ENCODE measurements at places on chromosomes 16 and 17.

DNA sequence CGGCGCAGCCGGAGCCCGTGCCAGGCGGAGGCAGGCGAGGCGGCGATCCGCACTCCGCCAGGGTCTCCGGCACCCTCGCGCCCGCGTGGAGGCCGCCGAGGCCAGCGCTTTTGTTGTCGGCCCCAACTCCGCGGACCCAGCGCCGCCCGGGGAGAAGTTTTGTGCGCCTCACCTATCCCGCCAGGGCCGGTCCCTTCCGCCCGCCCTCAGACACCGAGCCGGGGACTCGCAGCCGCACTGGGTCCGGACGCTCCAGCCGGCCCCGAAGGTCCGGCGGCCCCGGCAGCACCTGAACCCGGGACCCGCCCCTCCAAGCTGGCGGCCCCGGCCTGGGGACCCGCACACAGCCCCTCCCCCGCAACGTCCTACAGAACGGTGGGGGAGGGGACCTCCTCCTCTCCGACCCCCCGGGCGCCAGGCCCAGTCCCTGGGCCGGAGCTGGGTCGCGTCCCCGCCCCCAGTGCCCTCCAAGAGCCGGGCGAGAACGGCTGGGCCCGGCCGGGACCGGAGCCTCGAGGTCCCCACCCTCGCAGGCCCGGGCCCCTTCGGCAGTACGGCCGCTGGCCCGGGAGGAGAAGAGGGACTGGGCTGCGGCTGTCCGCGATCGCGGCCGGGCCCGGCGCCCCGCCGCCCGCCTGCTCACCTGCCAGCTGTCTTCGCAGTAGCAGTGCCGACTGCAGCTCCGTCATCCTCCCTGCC lies 698 bp downstream of the UBE2G1 start:
- DNase-seq: no peak

DNA sequence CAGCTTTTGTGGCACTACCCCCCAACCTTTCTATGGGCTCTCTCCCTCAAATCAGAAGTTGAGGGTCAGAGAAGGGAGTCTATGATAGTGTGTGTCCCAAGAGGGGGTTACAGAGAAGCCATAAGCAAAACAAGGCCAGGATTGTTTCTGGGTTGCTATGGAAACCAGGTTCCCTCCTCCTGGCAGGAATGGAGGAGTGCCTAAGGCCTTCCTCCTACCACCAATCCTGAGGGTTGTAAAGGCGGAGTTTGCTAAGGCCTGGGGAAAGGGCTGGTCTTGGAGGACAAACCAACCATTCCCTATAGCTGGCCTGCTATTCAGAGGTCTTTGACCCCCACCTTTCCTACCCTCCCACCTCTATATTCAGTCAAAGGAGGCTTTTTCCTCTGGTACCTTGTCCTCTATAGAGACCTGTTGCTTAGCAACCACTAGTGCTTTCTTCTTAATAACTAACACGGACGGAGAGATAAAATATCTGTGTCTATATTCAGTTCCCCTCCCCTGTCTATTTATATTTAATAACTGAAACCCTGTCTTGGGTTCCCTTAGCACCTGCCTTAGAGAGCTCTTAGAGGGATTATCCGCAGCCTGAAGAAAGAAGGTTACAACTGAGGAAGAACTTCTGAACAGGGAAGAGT lies 43.4 kb downstream of the NEUROD2 start:
- DNase-seq: no peak

- peak; percentile 23 for DNase-seq
Observed at GRCh38 chr17:1649844-1650501, at the start of gene RILP. TSS of gene RILP (minus strand) at chr17:1649866. CDS start at chr17:1649804, 62 bp downstream.

GRCh38 chr17:61409301-61410112 lies 9.9 kb downstream of the TBX2 start:
- DNase-seq: peak; percentile 44

DNA sequence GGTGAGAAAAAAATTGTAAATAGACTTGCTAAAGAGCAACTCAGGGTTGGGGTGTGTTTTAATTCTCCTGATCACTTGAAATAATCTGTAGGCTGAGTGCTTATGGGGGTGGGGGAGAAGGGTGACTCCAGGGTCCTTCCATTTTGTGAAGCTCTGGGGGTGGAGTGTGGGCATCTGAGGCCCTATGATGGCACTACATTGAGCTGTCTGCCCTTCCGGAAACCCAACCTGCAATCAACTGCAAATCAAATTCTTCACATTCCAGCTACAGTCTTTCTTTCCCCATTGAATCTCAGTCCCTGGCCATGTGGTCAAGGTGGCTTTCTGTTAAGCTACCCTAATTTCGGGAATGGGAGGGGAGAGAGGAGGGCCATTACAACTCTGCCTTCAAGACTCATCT lies 6.0 kb upstream of the CDC6 start:
- DNase-seq: no peak

DNA sequence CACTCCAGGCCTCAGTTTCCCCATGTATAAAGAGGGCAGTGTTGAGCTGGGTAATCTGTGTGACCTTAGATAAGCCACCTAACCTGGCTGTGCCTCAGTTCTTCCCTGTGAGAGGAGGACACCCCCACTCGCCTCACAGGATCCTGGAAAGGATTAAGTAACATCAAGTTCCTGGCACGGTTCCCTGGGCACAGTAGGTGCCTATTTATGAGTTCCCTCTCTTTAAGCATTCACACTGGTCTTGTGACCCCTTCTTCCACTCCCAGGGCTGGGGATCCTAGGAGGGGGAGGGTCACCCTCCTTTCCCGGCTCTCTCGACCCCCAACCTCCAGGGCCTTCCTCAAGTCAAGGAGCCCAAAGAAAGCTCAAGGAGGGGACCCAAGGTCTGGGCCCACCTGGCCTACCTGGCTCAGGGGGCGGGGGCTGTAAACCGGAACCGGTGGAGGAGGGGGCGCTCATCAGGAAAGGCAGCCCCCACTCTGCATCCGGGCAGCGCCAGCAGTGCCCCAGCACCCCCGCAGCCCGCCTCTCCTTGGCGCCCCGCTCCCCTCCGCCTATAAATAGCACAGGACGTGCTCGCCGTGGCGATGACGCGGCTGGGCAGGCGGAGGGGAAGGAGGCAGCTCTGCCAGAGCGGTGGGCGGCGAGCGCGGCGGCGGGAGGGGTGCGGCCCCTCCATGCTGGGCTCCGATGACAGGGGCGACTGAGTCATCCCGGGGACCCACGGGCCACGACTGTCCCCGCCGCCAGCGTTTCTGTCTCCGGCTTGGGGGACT lies 9.4 kb downstream of the RPL19 start:
- DNase-seq: peak; percentile 68

GRCh38 chr17:337866-338265 lies 14.7 kb downstream of the RPH3AL start:
- peak; percentile 28 for DNase-seq

DNA sequence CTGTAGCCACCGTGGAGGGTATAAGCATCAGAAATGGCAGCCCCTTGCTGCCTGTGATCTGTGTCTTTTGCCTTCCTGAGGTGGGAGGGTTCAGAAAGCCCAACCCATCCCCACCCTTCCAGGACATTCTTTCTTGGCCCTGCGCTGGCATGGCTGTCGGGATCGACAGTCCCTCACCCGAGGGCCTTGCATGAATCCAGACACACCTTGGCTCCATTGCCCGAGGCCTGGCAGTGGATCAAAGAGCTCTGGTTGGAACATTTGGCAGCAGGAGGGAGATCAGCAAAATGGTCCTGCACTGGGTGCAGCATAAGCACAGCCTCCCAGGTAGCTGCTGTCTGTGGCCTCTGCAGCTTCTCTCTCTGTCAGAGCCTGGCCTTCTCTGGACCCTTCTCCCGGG lies 246.6 kb upstream of the MAF start:
- DNase-seq: no peak

DNA sequence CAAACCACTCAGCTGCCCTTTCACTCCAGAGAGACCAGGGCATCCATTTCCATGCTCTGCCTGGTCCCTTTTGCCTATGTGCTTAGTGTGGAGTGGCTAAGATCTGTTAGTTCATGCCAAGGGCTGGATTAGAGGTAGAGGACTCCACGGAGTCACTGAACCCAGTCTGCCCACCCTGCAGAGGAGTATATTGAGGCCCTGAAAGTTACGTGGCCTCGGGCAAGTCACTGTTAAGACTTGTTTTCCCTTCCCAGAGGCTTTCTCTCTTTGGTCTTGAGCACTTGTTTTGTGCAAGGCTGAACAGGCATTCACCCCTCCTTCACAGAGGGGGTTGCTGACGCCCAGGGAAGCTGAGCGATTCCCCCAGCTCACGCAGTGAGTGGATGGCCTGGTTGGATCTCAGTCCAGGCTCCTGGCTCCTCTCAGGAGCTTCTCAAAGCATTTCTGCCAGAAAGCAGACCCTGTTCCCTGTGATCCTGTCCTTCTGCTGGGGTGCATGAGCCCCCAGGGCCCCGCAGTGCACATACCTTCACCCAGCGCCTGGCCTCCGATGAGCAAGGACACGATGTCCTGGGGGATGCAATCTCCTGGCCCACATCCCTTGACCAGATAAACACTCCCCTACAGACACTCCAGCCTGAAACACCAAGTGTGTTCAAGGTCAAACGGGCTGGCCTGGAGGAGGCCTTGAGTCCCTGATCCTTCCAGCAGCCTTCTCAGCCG lies 153.4 kb upstream of the GSE1 start:
- DNase-seq: no peak

GRCh38 chr17:77887464-77888241 lies 70.8 kb upstream of the TNRC6C start:
- DNase-seq: peak; percentile 75

DNA sequence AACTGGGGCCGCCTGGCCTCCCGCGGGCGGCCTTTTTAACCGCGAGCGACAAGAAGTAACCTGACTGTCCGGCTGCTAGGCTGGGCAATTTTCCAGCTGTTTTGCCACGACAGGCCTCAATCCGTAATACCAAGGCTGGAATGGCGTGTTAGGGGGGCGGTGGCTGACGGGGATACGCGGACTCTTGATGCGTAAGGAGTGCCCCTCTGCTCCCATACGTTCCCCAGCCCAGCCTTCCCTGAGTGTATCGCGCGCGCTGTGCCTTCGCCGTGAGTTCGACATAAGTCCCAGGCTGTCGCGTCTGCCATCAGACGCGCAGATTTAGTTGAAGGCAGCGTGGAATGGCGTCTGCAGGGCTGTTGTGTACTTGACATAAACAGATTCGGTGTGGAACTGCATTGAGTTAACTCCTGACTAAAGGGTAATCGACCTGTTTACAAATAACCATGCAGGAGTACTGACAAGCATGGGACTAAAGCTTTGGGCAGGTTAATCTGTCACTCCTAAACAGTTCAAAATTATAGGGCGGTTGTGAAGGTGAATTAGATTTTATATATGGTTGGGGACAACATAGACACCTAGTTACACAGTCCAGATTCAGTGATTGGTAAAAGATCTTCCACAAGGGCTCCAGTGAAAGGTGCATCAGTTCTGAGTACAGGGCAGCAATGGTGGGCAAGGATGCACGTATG lies 16.6 kb upstream of the ERN1 start:
- DNase-seq: peak; percentile 61

DNA sequence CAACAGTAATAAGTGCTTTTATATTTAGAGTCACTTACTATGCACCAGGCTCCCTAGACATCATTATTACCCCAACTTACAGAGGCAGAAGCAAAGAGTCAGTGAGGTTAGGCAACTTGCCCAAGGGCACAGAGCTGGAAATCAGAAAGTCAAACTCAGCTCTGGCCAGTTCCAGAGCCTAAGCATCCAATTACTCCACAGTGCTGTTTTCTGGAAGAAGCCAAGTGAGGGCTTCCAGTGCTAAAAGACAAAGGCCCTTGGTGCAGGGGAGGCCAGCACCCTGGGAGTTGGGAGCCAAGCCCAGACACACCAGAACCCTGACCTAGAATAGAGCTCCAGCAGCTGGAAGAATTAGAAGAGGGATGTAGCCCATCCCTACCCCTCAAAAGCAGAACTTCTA lies 40.2 kb downstream of the C17orf67 start:
- DNase-seq: no peak

DNA sequence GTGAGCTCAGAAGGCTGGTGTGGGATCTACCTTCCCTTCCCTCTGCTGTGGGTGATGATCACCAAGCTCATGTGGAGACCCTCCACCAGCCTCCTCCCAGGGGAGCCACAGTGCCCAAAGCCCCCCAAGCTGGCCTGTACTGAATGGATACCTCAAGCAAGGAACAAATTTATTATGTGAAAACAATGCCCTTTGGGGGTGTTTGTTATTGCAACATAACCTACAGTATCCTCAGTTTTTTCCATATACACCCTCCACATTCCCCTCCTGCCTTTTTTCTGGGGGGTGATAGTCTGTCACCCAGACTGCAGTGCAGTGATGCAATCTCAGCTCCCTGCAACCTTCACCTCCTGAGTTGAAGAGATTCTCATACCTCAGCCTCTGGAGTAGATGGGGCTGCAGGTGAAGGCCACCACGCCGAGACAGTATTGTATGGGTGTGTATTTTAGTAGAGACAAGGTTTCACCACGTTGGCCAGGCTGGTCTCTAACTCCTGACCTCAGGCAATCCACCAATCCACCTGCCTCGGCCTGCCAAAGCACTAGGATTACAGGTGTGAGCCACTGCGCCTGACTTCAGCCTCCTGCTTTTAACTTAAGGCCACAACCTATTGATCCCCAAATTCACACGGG lies 215.9 kb downstream of the CPPED1 start:
- DNase-seq: no peak

- DNase-seq: no peak
Observed at GRCh38 chr16:89691986-89692569, 5.6 kb downstream of the CDK10 start.

DNA sequence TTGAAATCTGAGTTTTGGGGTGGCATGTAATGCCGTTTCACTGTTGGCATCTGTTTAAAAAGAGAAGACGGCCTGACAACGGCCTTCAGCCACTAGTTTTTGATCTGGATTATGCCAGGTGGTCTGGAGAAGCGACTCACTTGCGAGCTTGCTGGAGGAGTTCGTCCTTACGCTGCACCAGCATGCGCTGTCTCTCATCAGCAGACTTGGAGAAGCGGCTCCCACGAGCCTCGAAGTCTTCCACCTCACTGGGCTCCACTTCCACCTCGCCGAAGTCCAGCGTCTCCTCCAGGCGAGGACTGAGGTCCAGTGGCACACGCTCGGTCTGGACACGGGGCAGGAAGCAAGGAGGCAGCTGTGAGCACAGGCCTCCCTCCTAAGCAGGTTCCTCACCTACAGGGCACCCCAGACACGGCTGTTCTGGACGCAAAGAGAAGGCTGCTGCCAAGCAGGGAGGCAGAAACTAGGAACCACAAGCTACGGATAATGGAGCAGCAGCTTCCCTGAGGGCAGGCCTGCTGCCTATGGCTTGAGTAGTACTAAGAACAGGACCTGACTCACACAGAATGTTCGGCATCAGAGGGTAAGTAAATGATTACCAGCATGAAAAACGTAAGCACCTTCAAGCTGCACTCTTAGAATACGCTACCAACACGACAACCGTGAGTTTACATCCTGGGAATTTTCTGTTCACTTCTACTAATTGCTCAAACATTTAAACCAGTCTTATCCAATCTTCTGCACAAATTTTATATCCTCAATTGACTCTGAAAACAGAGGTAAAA lies 61.4 kb downstream of the AMFR start:
- no peak for DNase-seq

- no peak for DNase-seq
Observed at GRCh38 chr17:78517421-78517820, 59.8 kb downstream of the DNAH17 start.
